ENCODE measurements at places on chromosomes 3 and 15.

GRCh38 chr3:4750306-4750968 is 228.8 kb upstream of the BHLHE40 start:
- DNase-seq = no peak

- no peak for DNase-seq
Observed at GRCh38 chr15:101667881-101668280, 15.7 kb upstream of the TM2D3 start.

- no peak for DNase-seq
Observed at GRCh38 chr3:138119423-138119766, 4.0 kb upstream of the DZIP1L start.

- DNase-seq = no peak
Observed at GRCh38 chr3:56205406-56205805, 262.9 kb downstream of the ERC2 start.

GRCh38 chr15:51318382-51319150 is 19.8 kb downstream of the CYP19A1 start:
- DNase-seq = no peak

Measured in stimulated activated CD8-positive, alpha-beta memory T cell treated with anti-CD3 and anti-CD28 coated beads, Interleukin-7, amount 100 ng/mL, for 1 hour (primary cell).